ENCODE measurements at places on chromosomes 6 and 20.

DNA sequence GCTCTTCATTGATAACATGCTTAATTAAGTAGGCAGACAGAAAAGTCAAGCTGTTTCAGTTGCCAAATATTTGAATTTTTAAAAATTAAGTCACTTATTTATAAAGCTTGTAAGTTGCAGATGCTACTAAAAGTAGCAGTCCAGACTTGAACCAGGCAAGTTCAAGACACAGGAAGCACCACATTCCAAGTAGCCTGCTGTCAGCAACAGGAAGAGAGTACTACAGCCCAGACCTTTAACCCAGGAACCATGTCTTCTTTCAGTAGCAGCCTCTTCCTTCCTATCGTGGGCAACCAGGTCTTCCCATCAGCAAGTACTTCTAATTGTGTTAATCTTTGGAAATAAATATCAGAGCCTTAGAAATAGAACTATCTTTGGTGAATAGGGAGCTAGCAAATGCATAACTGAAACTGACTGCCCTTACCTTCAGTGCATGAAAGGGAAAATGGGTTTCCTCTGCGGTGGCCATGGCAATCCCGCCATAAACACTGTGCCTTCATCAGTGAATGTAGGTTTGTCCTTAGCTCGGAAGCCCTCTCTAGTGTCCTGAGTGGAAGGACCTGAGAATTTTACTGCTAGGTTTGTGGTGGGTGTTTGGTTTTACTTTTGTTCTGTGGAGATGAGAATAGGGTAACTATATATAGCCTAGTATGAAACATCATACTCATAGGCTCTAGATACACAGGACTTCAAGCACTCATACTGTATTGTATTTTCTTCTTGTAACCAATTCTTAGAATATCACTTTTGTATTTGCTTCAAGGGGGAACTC lies 95.6 kb downstream of the SYCP2 start:
- no peak for DNase-seq

GRCh38 chr6:110960014-110960390 lies 1.5 kb downstream of the GTF3C6 start:
- DNase-seq, result no peak

DNA sequence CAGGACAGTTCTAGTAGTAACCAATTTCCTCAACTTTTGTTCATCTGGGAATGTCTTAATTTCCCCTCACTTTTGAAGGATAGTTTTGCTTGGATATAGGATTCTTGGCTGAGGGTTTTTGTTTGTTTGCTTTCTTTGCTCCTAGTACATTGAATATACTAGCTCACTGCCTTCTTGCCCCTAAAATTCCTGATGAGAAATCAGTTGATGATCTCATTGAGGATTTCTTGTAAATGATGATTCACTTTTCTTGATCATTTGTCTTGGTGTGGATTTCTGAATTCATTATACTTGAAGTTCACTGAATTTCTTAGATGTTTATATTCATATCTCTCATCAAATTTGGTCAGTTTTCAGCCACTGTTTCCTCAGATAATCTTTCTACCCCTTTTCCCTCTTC lies 49.1 kb upstream of the PRDM1 start:
- no peak for DNase-seq

GRCh38 chr20:49286689-49287551 lies 9.1 kb upstream of the ZNFX1 start:
- DNase-seq, result no peak

- DNase-seq, result no peak
Measured at GRCh38 chr20:1014471-1014870, 12.4 kb upstream of the RSPO4 start.

DNA sequence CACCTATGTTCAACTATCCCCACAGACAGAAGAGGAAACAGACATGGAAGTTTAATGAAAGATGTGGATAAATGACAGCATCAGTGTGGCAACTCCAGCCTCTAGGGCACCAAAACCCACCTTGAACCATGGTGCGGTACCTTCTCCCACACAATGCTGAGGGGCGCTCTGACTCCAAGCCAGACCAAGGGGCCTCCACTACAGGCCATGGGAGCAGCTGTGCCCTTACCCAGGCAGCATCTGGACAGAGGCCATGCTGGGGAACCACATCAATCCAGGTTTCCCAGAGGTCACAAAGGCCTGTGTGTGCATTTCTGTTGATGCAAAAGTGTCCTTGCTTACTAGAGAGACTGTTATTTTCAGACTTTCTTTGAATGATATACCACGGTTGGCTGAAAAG lies 4.1 kb downstream of the PRR18 start:
- DNase-seq, result no peak

GRCh38 chr6:4164117-4164442 lies 28.7 kb upstream of the ECI2 start:
- no peak for DNase-seq

DNA sequence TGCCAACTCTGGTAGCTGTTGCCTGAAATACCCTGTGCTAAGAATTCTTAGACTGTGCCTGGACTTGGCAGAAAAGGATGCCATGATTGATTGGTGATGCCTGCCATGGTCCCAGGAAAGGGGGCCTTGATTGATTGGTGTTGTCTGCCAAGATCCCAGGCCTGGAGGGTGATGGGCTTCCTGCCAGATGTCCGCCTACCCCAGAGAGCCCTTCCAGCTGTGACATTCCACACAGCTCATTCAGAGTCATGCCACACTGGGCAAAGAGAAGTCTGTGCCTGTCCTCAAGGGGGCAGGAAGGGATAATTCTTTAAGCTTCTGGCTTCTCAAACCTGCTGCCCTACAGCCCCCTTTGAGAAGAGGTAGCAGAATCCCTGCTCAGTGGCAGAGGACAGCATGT lies 24.6 kb downstream of the RIMS4 start:
- DNase-seq, result no peak

GRCh38 chr20:43941476-43942200 lies 27.0 kb downstream of the TOX2 start:
- DNase-seq, result no peak

GRCh38 chr6:73076211-73076954 lies 148.9 kb downstream of the KHDC1L start:
- DNase-seq, result no peak

DNA sequence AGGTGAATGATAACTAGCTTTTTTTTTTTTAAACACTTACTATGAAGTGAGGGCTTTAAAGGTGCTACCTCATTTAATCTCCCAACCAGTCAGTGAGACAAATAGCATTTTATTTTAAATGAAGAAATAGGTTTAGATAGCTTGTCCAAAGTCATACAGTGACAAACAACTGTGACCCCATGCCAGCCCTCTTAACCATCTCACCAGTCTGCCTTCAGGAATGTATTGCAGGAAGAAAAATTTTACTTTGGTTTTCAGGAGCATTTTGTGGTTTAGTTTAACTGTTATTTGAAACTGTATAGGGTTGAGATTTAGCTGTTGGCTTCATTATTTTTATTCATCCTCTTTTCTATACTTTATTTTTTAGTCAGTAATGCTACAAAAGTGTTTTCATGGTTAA lies 18.6 kb downstream of the DSE start:
- DNase-seq, result no peak

- DNase-seq, result no peak
Measured at GRCh38 chr6:71011871-71012371, 55.1 kb upstream of the B3GAT2 start.

DNA sequence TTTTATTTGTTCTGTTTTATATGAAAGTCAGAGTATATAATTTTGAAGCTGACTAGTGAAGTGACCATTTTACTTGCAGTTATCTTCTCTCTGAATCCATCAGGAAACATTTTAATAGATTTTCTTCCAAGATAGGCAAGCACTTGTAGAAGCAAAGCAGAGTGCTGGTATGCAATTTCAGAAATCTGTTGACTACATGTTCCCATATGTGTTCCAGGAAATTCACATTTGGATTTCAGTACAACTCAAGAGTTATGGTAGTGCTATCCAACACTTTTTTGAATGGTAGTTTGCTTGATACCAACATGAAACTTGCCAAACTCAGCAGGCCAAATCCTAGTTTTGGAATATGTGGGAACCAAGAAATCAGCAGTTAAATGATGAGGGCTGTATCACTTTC lies 94.0 kb downstream of the CENPW start:
- DNase-seq, result no peak

DNA sequence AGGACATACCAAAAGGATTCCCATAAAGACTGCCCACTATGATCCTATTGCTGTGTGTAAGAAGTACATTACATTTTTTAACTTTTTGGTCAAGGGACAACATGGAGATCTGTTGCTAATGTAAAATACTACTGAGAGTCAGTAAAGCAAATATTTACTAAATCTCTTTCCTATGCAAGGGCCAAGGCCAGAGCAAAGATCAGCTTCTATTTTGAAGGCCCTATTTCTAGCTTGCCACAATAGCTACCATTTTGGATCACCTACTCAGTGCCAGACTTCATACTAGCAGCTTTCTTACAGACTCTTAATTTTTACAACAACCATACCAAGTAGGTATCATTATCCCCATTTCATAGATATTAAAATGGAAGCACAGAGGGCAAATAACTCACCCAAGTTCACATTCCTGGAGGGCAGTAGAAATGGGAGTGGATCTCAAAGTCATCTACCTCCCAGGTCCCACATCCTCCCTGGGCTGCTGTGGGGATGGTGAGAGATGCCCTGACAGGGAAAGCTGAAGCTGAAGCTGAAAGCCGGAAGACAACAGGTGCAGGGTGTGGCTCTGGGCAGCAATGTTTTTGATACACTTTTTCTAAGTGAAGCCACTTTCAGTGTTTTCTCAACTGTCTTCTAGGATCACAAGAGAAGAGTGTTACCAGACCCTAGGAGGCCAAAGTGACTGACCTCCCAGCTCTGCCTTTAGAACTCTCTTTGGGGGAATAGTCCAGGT lies 321.2 kb downstream of the UBE3D start:
- no peak for DNase-seq

DNA sequence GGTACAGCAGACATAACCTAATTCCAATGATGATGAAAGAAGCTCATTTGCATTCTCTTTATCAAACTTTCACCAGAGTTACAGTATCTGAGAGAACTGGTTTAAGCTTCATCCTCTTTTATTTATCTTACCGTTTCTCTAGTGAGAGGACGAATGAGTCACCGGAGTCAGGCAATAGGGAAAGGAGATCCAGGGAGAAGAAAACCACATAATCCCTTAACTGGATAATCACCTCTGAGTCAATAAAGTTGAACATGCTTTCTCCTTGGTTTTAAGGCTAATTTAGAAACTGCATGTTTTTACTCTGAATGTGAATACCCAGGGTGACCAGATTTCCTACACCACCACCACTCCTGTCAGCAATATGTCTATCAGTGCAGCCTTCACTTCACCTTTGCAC lies 313.7 kb upstream of the TBX18 start:
- no peak for DNase-seq

- no peak for DNase-seq
Measured at GRCh38 chr6:12297363-12298016, 7.3 kb downstream of the EDN1 start.

GRCh38 chr6:78489874-78490273 lies 377.5 kb upstream of the IRAK1BP1 start:
- DNase-seq, result no peak

DNA sequence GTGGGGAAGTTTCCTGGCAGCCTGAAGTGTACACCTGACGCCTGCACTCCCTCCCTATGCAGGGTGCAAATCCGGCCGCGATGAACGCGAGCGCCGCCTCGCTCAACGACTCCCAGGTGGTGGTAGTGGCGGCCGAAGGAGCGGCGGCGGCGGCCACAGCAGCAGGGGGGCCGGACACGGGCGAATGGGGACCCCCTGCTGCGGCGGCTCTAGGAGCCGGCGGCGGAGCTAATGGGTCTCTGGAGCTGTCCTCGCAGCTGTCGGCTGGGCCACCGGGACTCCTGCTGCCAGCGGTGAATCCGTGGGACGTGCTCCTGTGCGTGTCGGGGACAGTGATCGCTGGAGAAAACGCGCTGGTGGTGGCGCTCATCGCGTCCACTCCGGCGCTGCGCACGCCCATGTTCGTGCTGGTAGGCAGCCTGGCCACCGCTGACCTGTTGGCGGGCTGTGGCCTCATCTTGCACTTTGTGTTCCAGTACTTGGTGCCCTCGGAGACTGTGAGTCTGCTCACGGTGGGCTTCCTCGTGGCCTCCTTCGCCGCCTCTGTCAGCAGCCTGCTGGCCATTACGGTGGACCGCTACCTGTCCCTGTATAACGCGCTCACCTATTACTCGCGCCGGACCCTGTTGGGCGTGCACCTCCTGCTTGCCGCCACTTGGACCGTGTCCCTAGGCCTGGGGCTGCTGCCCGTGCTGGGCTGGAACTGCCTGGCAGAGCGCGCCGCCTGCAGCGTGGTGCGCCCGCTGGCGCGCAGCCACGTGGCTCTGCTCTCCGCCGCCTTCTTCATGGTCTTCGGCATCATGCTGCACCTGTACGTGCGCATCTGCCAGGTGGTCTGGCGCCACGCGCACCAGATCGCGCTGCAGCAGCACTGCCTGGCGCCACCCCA lies 1.2 kb downstream of the GPR6 start:
- DNase-seq, result no peak

GRCh38 chr20:57397693-57398108 lies 6.5 kb downstream of the RBM38 start:
- DNase-seq, result no peak

DNA sequence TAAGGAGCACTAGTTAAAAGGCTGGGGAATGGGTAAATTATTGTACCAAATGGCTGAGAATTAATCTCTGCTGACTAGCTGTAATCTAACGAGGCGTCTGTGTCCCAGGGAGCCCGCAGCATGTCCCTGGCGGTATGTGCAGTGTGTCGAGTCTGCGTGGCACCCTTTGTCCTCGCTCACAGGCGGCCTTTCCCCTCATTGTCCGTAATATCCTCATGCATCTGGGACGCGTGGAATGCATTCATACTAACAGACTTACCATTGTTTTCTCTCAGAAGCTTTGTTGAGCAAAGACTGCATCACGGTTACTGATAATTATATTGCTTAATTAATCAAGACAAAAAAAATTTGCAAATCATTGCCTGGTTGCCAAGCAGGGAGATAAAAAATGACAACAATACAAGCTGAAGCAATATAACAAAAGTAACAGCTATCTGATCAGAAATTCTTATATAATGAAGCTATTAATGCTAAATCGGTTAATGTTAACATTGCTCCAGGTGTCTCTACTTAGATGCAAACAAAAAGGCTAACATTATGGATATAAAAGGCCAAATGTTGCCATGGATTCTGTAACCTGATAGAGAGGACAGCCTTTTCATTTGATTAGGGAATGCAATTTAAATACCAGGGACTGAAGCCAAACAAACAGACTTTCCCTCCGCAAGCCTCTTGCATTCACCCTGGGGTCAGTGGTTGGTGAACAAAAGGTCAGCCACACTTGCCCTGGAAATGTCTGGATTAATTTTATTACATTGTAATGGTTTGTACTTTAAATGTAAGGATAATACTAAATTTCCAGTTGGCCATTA lies 124.8 kb downstream of the INSM1 start:
- no peak for DNase-seq

- no peak for DNase-seq
Measured at GRCh38 chr6:115302731-115303130, 758.0 kb downstream of the FRK start.

DNA sequence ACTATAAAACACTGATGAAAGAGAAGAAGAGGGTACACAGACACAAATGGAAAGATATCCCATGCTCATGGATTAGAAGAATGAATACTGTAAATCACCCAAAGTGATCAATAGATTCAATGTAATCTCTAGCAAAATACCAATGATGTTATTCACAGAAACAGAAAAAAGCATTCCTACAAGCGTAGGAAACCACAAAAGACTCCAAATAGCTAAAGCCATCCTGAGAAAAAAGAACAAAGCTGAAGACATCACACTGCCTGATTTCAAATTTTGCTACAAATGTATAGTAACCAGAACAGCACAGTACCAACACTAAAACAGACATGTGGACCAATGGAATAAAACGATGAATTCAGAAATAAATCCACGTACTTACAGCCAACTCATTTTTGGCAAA lies 43.0 kb downstream of the THBS2 start:
- no peak for DNase-seq

GRCh38 chr20:61449916-61450315 lies 197.9 kb downstream of the CDH4 start:
- no peak for DNase-seq

GRCh38 chr6:34177181-34177591 lies 31.3 kb upstream of the GRM4 start:
- DNase-seq, result no peak
